ENCODE measurements at places on chromosomes 11 and 22. TPM values are rescaled to one million over a fixed set of nuclear protein-coding genes. Genes with fewer than 3 reads are reported as not detected.

- no peak overlapping the region for H3K4me3 ChIP-seq
- peaks cover 30% of the 10 kb centered on the region for H3K36me3 ChIP-seq
- H3K4me1 ChIP-seq = peaks cover 42% of the 10 kb centered on the region
- no peaks in the 10 kb centered on the region for H3K27me3 ChIP-seq
- peak overlapping the region; percentile 87 for H3K27ac ChIP-seq
These were observed 13.1 kb downstream of the EEF1G start for GRCh38 chr11:62560566-62561103.

The CRYAB gene
- total RNA-seq = 770 TPM

- H3K4me1 ChIP-seq = peaks cover 51% of the 10 kb centered on the region
- peaks cover 2% of the 10 kb centered on the region for H3K36me3 ChIP-seq
- no peaks in the 10 kb centered on the region for H3K27me3 ChIP-seq
- H3K27ac ChIP-seq = peak overlapping the region; percentile 80
- DNase-seq = no peak
These were observed 66.3 kb downstream of the LDLRAD3 start for GRCh38 chr11:36010010-36010740.

GRCh38 chr11:2667940-2668339 is 31.9 kb downstream of the KCNQ1OT1 start:
- no peaks in the 10 kb centered on the region for H3K4me1 ChIP-seq
- peak; percentile 13 for DNase-seq
- H3K36me3 ChIP-seq = peaks cover 10% of the 10 kb centered on the region
- H3K27me3 ChIP-seq = no peaks in the 10 kb centered on the region
- no peak overlapping the region for H3K4me3 ChIP-seq

The NRXN2 gene
- 3.0 TPM for total RNA-seq

DNA sequence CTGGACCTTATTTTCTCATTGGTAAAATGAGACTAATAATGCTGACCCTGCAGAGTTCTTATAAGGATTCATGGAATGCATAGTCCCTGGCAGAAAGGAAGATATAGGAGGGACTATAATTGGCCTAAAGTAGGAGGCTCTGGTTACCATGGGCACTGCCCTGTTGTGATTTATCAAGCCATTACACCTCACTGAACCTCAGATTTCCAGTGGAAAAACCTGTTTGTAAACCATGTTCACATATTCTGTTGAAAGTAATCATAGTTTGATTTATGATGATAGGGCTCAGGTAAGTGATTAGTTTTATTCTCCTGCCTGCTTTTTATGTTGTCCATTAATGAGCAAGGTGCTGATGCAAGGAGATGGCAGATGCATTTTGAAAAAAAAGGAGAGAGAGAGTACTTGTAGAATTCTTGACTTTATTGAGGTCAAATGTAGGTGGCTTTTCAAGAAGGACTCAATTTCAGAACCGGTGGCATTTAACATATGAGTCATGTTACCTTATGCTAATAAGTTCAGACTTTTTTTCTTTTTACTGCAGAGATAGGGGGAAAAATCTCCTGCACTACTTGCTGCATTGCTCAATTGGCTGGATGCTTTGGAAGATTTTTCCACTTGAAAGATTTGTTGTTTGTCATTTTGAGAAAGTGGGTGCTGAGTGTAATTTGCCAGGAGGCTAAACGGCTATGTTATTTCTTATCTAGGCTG is 14.6 kb downstream of the NF2 start:
- no peaks in the 10 kb centered on the region for H3K27me3 ChIP-seq
- no peaks in the 10 kb centered on the region for H3K36me3 ChIP-seq
- peaks cover 57% of the 10 kb centered on the region for H3K4me1 ChIP-seq
- H3K4me3 ChIP-seq = no peak overlapping the region
- DNase-seq = no peak

Data from chondrocyte (in vitro differentiated cells).